Kasumi-1 (cell line): ENCODE measurements at places on chromosomes 1 and 21.

DNA sequence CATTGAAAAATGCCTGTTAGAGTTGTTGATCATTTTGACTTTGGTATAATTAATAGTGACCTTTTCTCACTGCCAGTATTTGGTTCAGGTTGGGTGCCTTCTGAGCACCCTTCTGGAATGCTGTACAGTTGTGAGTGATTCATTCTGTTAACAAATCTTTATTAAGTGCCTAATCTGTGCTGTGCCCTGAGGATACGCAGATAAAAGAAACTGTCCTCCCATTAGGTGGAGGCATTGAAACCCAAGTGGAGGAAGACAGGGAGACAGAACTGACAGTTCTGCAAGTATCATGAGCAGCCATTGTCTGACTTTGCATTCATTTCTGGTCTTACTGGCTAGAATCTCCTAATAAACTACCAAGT, 76.1 kb upstream of the ZNF326 start:
- no peak for DNase-seq

DNA sequence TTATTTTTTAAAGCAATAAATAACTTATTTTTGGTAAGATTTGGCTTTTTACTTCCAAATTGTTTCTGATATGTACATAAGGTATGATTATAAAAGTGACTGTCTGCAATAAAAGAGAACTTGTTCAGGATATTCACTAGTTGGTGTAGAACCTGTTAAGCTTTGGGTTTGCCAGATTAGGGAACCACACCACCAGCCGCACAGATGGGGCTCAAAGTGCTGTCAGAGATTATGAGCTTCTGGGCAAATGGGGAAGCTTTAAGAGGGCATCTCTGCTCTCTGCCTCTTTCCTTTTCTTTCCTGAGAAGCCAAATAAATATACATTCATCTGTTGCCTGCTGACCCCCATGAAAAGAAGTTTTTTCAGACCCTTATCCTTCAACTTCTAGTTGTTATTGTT, 25.4 kb downstream of the IVNS1ABP start:
- peak; percentile 53 for DNase-seq

GRCh38 chr1:16215882-16216753, 3.7 kb upstream of the ARHGEF19 start:
- DNase-seq = no peak

DNA sequence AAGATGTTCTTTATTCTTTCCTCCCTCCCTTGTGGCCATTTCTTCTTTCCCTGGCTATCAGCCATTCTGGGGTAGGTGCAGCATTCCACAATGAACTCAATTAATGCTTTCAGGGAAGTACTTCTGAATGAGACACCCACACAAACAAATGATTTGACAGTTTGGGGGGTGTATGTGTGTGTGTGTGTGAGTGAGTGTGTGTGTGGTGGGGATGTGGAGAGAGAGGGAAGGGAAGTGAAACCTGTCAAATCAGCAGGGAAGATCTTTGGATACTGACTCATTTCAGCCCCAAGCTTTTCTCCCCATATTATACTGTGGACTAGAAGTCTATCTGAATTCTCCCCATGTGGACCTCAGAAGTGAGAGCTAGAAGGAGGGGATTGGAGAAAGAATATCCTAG, 154.9 kb upstream of the CD34 start:
- DNase-seq = no peak

DNA sequence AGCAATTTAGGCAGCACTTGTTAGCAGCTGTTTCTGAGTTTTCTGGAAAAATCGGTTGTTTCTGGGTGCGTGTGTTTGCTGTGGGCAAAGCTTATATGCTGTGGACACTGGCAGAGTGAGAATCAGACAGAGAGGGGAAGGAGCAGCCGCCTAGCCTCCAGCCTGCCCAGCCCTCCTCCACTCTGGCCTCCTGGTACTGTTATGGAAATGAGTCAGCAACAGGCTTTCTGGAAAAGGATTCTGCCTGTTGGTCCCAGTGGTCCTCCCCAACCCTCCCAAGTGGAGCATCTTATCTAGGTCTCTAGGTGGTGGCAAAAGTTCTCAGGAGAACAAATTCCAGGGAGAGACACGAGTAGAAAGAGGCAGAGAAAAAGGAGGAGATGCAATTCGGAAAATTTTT, 42.2 kb upstream of the GOLT1A start:
- DNase-seq = no peak
